Effector memory CD8-positive, alpha-beta T cell (primary cell): ENCODE measurements at places on chromosomes 6 and 20.

- no peak for DNase-seq
Measured at GRCh38 chr6:11614534-11615213, 77.1 kb downstream of the TMEM170B start.

GRCh38 chr20:57391439-57392301 lies 474 bp downstream of the RBM38 start:
- DNase-seq, result no peak

- no peak for DNase-seq
Measured at GRCh38 chr6:146894624-146895023, 295.9 kb downstream of the ADGB start.

DNA sequence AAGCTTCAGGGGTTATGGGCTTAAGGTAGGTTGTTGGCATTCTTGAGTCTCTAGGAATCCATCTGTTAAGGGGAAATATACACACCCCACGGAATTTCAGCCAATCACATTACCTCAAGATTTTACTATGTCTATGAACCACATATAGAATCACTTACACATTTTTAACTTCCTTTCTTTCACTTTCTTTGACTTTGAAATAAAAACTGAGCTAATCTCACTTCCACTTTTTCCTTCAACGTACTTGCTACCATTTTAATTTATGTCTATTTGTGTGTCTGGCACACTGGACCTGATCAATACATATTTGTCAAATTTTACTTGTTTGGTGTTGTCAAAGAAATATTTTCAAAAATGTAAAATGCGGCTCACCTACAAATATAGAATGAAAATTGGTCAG lies 545.4 kb upstream of the JAG1 start:
- no peak for DNase-seq

GRCh38 chr20:57772349-57772964 lies 62.6 kb upstream of the PMEPA1 start:
- no peak for DNase-seq

DNA sequence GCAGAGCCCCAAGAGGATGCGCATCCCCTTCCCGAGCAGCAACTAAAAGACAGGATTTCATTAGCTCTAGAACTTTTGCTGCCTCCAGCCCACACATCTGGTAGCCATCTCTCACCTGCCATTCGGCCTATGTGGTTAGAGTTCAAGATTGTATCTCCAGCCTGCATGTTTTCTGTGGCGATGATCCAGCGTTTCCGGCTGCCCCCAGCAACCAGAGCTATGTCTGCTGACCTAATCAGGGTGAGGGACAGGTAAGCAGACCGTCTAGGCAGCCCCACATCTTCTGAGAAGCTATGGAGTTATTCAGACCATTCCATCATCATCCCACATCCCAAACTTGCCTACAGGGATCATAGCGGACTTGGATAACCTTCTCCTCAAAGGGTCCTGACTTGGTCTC lies 2.3 kb upstream of the CUL7 start:
- no peak for DNase-seq

DNA sequence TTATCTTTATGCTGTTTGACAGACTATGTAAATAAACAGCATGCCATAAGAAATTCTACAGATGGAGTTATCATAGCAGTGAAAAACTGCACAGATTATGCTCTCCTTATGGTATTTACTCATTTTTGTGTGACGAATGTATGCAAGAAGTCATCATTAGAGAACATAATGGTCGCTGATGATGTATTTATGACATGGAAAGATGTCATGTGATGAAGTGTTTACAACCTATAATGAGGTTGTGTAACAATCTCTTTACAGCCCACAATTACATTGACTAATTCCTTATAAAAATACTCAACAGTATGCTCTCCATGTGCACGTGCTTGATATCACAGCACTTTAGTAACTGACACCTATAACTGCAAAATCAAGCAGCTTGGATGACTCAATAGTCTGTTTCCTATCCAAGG lies 192.4 kb downstream of the BMP2 start:
- no peak for DNase-seq

- DNase-seq, result no peak
Measured at GRCh38 chr20:35503841-35504561, 25.5 kb downstream of the C20orf173 start.

GRCh38 chr6:11064836-11065235 lies 20.7 kb upstream of the ELOVL2 start:
- DNase-seq, result no peak

DNA sequence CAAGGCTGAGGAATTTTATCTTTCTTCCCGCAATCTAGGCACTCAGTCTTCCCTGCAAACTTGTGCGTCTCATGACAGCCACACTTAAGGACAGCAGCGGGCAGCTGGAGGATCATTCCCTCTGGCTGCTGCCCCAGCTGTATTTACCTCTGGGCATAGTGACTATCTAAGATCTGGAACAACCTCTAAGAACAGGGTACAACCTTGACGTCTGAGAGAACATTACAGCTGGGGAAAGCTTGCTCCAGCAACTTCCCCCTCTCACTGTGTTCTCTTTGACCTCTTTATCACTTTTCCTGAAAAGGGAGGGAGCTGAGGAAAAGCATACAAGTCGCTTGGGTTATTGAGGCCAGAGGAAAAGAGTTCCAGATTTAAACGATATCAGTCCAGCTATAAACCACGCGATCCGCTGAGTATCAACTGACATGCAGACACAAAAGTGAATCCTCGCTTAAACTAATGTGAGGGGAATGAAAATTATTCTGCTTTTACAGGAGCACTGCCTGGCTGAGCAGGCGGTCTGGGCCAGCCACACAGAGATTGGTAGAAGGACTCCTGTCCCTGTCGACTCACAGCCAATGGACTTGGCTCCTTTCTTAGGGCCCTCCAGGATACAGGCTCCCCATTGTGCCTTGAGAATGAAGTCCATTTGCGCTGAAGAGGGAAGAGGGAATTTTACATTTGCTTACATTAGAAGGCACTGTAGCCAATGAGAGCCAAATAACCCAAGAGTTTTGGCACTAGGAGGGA lies 153.3 kb downstream of the QRSL1 start:
- no peak for DNase-seq

DNA sequence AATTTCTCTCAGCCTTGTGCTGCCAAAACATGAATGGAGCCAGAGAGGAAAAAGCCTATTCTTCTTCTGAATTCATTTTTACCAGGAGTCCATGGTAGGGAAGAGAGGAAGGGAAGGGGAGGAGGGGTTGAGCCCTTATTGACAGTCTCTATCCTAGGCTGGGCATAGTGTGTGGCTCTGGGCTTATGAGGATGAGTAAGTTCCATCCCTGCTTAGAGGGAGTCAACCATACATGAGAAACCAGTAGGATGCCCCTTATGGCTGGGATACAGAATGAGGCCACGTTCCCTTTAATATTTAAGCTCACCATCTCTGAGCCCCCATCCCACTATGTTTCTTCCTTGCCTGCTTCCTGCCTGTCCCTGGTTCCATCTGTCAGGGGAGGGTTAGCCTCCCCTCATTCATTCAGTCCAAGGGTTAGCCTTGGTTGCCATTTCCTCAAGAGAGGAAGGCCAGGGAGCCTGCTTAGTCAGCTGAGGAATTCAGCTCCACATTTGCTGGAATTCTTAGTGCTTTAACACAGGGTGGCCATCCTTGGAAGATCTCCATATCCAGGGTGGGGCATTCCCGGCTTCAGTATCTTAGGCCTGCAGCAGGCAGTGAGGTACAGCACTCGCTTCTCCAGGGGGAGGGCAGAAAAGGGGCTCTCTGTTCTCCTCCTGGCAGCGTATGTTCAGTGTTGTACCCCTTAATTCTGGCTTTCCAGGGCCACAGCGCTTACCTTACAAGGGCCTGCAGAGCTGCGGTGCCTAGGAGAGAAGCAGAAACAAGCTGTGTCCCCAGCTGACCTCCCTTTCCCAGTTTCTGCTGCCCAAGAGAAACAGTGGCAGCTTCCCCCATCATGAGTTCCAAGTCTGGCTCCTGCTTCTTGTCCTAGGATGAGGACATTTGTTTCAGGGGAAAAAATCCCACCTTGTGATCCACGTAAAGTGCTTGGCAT lies 12.5 kb downstream of the SIRT5 start:
- DNase-seq, result no peak

GRCh38 chr6:76633259-76633658 lies 560.8 kb upstream of the IMPG1 start:
- no peak for DNase-seq

DNA sequence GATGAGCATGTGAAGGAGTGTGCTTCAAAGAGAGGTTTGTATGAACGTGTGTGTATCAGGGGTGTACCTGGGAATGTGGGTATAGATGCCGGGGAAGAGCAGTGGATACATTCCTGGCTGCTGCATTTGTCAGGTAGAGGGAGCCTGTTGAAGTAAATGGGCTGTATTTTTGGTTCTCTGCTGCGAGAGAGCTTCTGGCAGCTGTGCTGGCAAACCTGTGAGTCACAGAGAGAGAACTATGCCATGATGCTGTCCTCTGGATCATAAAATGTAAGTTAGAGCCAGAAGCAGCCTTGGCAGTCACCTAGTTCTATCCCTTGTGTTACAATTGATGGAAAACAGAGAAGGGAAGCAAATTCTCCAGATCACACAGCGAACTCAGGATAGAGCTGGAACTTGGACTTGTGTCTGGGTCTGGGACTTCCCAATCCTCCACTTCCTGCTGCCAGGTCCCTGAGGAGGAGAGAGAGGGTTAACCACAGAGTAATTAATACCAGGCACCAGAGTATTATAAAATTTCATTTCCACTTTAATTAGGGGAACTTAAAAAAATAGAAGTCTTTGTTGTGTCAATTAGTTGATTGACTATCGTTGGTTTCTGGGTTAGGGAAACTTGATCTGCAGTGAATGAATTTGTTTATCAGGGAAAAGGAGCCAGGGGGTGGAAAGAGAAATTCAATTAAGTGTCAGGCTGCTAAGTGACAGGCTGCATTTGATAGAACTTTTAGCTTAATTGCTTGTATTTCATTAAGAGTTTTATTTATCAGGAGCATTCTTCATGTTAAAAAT lies 41.1 kb upstream of the GTSF1L start:
- DNase-seq, result no peak

GRCh38 chr6:151440930-151441329 lies 11.0 kb downstream of the RMND1 start:
- DNase-seq, result no peak

DNA sequence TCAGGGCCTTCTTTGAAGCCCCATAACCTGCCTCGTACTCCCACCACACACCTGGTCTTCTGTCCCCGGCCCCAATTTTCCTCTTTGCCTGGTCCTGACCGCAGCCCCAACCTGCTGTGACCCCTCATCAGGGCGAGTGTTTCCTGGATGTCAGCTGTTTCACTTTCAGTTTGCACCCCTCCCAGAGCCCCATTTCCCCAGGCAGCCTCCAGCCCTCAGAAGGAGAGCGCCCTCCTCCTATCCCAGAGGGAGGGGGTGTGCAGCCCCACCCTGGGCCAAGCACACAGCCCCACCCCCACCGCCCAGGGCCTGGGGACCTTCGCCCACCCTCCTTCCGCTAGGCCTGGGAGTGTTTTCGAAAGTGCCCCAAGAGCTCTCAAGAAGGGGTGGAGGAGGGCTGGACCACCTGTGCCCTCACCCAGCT lies 1.5 kb downstream of the BAK1 start:
- DNase-seq, result peak; percentile 33

DNA sequence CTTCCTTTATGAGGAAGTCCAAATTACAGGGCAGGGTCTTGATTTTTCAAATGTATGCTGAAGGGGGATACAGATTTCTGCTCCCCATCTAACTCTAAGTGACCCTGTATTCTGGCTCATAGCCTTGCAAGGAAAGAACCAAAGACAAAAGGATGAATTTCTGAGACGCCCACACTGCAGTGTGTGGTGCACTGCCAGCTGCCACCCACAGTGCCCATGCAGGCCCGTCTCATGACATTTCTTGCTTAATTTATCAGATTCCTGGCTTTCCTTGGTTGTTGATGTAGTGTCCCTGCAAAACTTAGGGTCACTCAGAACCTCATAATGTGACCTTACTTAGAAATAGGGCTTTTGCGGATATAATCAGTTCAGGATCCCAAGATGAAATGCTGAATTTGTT lies 68.0 kb downstream of the CBLN4 start:
- DNase-seq, result no peak

DNA sequence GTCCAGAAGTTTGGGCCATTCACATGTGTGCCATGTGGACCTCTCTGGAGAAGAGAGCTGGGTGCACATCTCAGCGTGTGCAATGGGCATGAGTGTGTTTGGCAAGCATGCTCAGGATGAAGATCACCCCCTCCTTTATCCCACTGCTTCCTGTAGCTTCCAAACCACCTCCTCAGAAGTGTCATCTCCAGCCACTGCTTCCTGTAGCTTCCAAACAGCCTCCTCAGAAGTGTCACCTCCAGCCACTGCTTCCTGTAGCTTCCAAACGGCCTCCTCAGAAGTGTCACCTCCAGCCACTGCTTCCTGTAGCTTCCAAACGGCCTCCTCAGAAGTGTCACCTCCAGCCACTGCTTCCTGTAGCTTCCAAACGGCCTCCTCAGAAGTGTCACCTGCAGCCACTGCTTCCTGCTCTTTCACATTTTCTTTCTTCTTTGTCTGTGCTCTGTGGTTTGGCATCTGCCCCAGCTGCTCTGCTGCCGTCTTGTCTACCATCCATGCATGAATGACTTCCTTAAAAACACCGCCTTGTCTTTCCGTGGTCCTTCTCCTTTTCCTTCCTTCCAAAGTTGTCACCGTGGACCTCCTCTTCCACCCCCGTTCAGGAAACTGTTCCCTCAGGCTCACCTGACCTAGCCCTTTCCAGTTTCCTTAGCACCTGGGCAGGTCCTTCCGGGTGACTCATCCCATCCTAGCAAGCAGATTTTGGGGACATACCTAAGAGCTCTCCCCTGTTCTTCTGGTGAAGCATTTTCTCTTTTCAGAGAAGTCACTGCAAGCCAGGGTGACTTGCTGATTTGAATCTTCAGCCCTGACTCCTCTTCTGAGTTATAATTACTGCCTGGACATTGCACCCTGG lies 43.5 kb upstream of the TIAM2 start:
- peak; percentile 34 for DNase-seq
